Non-pigmented ciliary epithelial cell (primary cell): ENCODE measurements at places on chromosomes 16 and 17.

- DNase-seq: no peak
Measured at GRCh38 chr17:79883202-79883601, 44.0 kb upstream of the CBX4 start.

- no peak for DNase-seq
Measured at GRCh38 chr16:52076332-52076731, 470.6 kb downstream of the TOX3 start.

DNA sequence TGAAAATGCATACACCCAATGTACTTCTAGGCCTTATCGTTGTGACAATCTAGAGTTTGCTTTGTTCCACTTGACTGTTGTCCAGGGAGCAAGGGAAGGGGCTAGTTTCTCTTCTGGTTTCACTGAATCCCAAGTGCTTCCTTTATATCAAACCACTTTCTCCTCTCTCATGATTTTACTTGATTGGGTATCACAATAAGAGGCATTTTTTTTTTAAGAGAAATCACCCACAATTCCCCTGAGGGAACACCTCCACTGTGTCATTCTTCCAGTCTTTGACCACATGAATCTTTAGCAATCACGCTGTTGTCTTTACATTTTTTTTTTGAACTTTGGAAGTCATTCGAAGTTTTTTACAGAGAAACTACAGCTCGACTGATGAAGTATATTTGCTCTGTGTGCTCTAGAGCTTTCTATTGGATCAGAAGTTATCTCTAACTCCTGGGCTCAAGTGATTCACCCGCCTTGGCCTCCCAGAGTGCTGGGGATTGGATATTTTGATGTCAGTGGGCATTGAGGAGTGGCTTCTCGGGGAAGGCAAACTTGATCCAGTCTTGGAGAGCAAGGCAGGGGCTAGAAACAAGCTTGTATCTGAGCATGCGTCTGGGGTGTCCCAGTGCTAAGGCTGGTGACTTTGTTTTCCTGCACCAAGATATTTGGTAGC, 3.0 kb downstream of the CDH1 start:
- DNase-seq: no peak

DNA sequence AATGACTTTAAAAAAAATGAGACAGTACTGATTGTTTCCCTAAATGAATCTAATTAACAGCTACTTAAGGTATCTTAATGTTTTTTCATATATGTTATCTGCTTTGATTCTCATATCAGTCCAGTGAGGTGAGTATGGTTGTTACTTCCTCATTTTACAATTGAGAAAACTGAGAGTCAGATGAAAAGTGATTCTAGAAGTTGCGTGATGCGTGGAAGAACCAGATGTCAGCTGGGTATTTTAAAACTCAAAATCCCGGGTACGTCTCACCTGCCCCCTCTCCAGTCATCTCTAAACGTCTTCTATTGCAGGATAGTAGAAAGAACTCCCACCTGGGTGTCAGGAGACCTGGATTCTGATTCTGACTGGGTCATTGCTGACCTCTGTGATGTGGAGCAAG, 89.2 kb downstream of the MAP2K6 start:
- no peak for DNase-seq

GRCh38 chr17:65000798-65001197, 55.7 kb downstream of the GNA13 start:
- no peak for DNase-seq
